ENCODE measurements at places on chromosomes 16 and 17.

GRCh38 chr17:4175921-4176807 is 33.2 kb downstream of the CYB5D2 start:
- no peak for DNase-seq

- DNase-seq = no peak
Measured at GRCh38 chr17:82053130-82053529, 1.4 kb downstream of the GPS1 start.

DNA sequence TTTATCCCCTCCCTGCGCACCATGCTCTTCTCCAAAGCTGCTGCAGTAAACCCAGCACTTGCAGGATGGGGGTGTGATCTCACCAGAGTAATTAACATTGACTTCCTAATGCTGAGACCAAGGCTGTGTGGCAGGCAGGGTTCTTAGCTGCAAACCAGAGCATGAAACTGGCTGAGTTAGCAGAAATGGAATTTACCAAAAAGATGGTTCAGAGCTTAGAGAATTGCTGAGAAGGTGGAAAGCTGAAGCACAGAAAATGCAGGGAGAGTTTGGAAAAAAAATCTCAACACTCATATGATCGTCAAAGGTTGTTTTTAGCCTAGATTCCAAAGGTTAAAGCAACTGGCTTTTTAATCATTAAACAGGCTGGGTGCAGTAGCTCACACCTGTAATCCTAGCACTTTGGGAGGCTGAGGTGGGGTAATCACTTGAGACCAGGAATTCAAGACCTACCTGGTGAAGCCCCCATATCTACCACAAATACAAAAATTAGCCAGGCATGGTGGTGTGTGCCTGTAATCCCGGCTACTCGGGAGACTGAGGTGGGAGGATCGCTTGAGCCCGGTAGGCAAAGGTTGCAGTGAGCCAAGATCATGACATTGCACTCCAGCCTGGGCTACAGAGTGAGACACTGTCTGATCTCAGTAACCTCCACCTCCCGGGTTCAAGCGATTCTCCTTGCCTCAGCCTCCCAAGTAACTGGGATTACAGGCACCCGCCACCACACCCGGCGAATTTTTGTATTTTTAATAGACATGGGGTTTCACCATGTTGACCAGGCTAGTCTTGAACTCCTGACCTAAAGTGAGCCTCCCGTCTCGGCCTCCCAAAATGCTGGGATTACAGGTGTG is 6.0 kb upstream of the TXNDC11 start:
- DNase-seq = no peak

- no peak for DNase-seq
Measured at GRCh38 chr16:77684181-77684526, 38.2 kb upstream of the NUDT7 start.

GRCh38 chr16:23124315-23124714 is 24.9 kb downstream of the USP31 start:
- peak; percentile 41 for DNase-seq

GRCh38 chr16:71869089-71869488 is 14.9 kb downstream of the ZNF821 start:
- no peak for DNase-seq

GRCh38 chr17:21538615-21539014 is 153.7 kb upstream of the KCNJ18 start:
- no peak for DNase-seq

DNA sequence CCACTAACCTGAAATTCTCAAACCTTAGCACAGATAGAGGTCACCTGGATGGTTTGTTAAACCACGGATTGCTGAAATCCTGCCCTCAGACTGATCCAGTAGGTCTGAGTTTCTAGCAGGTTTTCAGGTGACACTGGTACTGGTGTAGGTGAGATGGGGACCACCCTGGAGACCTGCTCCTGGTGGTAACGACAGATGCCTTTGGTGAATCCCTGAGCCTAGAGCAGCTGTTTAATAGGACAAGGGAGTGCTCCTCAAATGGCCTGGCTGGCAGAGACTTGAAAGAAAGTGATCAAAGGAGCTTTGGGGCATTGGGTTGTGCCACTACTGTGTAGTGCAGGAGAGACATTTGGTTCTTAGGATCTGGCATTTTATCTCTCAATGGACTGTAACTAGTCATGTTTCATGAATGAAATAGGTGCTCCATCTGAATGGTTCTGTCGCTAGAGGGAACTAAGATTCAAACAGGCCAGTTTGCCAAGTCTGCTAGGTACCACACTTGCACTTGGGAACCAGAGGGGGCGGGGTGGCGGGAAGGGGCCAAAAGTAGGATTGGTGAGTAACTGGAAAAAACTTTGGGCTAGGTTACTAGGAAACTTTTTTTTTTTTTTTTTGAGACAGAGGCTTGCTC is 2.9 kb upstream of the IFI35 start:
- DNase-seq = no peak

DNA sequence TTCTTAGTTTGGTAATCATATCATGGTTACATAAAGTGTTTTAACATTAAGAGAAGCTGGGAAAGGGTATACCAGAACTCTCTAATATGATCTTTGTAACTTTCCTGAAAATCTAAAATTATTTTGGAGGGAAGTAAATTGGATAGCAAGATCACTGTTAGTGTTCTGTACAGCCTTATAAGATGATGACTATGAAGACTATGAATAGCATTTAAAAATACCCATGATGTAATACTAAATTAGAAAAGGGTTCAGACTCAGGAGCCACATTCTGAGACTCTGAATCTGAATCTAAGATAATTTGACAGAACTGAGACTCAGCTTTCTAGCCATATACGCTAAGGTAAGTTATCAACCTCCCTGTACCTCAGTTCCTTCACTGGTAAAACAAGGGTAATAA is 208.0 kb upstream of the C17orf78 start:
- no peak for DNase-seq

DNA sequence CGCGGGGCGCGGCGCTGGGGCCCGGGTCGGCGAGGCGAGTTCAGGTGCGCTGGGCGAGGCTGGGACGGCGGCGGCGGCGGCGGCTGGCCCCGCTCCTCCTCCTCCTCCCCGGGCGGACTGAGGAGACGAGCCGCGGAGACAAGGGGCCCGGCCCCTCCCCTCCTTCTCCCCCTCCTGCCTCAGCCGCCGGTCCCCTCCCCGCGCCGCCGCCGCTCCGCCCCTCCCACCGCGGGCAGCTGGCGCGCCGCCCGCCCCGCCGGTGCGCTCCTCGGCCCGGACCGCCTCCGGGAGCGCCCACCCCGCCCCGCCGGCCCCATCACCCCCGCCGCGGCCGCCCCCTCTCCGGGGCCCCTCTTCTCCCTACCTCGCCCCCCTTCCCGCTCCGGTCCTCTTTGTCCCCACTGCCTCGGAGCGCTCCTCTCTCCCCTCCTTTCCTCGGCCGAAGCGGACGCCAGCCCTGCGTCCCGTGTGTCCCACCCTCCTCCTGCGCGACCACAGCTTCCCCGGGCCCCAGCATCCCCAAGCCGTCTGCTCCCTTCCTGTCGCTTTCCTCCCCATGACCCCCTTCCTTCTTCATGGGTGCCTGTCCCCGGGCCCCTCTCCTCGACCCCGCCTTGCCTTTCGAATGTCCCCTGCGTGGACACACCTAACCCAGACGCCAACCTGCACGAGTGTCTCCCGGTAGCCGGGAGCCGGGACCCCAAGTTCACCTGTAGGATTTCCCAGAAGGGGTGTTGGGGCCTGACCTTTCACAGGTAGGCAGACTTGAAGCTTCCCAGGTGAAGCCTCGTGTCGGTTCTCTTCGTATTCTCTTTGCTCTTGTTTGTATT is at the start of gene TOX3:
Gene TOX3, minus strand, starts transcription at position 140 of the 830 bp plus-strand sequence. CDS start 420 bp downstream, outside the sequence.
- DNase-seq = no peak

- no peak for DNase-seq
Measured at GRCh38 chr16:47904691-47905090, 251.1 kb downstream of the ABCC12 start.

- DNase-seq = no peak
Measured at GRCh38 chr16:10003486-10003885, 178.7 kb downstream of the GRIN2A start.

DNA sequence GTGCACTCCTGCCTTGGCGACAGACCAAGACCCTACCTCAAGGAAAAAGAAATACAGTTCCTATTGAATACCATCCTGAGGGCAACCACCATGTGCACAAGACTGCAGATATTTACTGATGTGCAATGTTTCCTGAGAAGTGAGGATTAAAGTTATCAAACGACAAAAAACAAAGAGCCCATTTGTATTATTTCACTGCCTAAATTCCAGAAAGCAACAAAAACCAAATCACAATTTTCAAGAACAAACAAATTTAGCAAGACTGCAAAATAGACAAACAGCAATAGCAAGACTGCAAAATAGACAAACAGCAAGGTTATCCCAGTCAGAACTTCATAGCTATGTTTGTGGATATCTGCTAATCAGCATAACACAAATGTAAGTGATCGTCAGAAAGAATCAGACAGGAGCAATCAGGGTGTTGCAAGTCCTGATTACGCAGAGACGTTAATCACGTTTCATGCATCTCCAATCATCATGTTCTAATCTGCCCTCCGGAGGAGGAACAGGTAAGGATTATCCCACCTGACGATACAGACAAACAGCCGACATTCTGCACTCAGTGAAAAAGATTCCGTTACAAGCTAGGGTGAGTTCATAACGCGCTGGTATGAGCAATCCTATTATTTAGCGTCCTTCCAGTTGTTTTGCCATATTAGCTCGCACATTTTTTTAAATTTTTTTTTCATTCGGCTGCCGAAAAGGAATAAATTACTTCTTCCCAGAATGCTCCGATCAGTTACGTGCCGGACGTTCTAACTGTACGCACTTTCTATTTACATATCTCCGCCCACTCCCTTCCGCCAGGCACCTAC is 2.9 kb downstream of the TMEM107 start:
- DNase-seq = no peak

GRCh38 chr17:36943250-36944191 is 5.2 kb upstream of the AATF start:
- no peak for DNase-seq

DNA sequence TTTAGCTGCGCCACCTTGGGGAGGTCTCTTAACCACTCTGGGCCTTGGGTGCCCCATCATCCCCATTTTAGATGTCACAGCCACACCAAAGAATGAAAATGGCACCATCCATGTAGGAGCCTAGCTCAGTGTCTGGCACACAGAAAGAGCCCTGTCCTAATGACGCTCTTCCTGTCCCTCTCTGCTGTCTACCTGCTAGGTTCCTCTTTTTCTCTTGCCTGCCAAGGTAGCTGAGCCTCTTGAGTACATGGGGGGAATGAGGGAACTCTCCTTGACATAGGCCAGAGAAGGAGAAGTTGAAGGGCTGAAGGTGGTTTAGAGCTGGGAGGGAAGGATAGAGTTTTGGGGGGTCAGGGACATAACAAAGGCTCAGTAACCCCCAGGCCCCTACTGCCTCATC is 1.8 kb downstream of the RUNDC3A start:
- DNase-seq = no peak

- no peak for DNase-seq
Measured at GRCh38 chr17:74480290-74480689, 13.9 kb downstream of the CD300A start.

- no peak for DNase-seq
Measured at GRCh38 chr16:10625595-10626357, 45.4 kb upstream of the EMP2 start.

DNA sequence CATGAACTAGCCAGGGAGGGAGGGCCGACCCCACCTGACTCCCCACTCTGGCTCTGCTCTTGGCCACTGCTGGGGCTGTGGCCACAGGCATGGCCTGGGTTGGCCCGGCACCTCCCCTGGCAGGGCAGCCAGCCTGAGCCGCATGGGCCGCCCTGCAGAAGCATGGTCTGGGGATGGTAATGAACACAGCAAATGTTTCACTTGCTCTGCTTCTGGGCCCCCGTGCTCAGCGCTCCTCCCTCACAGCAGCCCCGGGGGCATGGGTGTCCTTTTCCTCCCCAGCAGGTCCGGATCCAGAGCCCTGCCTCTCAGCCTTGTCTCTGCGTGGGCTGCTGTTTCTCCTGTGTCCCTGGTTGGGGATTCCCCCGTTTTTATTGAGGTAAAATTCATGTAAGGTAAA is 30.9 kb upstream of the KCNJ12 start:
- no peak for DNase-seq

- no peak for DNase-seq
Measured at GRCh38 chr16:79662122-79662521, 61.6 kb upstream of the MAF start.

- no peak for DNase-seq
Measured at GRCh38 chr17:3639981-3640596, 3.5 kb downstream of the CTNS start.

DNA sequence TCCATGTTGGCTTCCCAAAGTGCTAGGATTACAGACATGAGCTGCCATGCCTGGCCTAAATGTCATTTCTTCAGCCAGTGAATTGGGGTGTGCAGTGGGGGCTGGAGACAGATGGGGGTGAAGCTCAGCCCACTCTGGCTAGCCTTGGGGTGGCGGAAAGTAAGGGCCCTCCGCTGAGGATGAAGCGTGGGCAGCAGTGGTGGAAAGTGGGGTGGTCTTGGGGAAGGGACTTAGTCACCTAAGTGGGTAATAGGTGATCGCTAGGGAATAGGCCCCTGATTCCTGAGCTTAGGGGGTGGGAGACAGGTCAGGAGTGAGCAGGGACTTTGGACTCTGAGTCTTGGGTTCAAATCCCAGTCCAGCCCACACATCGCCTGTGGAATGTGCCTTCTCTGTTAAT is 2.2 kb downstream of the LLGL1 start:
- DNase-seq = no peak

DNA sequence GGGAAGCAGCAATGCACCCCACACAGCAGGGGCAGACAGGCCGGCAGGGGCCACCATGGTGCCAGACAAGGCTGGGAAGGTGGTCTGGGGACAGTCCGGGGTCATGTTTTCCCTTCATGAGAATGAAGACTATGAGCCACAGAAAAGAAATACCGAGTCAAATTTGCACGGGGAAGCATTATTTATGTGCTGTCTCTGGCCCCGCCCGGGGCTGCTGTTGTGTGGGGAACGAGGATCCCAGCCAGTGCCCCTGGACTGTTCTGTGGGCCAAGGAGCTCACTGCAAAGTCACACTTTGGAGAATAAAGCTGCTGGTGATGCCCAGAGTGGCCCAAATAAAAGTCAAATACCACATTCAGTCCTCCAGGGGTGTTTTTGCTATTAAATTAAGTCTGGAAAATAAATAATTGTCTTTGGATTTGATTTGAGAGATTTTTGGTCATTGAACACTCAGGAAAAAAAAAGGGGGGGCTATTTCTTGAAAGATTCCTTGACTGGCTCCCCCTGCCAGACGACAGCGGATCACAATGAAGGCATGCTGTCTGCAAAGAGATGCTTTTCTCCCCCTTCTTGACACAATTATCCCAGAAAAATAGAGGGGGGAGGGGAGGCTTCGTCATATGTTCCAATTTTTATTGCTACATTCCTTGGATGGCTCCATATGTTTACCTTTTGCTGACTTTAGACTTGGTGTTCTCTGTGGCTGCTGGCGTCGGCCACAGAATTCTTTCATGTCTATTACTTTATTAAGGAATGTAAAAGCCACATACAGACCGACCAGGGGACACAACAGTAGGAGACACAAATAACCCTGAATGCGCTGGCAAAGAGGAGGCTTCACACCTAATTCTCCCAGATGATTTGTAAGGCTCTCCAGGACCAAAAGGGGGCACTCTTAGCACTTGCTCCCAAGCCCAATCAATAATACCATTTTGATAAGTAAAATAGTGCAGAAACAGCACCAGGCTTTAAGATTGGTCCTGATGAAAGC is 27.1 kb upstream of the ANKFN1 start:
- peak; percentile 7 for DNase-seq

- no peak for DNase-seq
Measured at GRCh38 chr17:39979016-39979670, 1.5 kb upstream of the PSMD3 start.

Data from smooth muscle cell of the brain vasculature (primary cell).